ENCODE measurements at places on chromosomes 1 and 21.
A peak's percentile ranks its signal among the peaks of the same experiment; 100 is the strongest.

DNA sequence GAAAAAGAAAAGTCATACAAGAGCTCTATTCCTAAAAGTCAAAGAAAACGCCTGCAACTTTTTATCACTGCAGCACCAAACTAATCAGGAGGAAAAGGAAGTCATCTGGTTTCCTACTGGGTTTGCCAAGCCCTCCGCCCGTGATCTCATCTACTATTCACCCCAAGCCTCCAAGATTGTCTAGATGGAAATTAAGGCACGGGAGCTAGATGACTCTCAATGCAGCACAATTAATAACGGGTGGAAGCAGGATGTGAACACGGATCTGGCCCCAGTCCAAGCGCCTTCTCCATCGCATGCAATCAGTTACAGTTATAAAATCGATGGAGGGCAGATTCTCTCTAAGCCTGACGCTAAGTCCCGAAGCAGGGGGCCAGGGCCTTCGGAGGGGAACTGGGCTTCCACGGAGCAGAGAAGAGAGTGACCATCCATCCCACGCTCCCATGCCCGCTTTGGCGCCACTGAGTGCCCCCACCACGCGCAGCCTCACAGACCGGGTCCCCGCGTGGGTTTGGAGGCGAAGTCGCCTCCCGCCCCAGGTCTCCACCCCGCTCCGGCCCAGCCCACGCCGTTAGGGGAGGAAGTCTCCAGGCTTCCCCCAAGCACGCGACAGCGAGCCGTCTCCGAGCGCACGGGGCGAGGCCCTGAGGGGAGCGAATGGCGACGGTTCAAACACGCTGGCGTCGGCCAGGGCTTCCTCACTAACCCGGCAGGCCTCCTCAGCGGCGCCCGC lies 1.8 kb downstream of the HSF2BP start:
- peak; percentile 45 for DNase-seq

GRCh38 chr1:83901547-83902155 lies 97.3 kb downstream of the TTLL7 start:
- no peak for DNase-seq

DNA sequence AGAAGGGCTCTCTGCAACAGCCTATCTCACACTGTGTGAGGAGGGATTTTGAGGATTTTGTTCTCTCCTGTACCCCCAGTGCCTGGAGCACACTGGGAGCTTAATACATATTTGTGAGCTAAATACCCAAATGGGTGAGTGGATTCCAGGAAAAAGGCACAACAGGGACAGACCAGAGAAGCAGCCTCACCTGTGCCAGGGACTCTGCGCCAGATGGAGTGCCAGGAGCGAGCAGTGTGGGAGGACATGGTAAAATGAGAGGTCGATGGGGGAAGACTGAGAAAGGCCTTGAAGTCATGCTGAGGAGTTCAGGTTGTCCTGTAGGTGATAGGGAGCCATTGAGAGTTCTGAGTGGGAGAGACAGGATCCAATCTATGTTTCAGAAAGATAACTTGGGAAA lies 11.0 kb upstream of the KCNA2 start:
- DNase-seq, result no peak

- DNase-seq, result no peak
Measured at GRCh38 chr1:209425959-209426358, 157.6 kb upstream of the CAMK1G start.

Measured in suppressor macrophage treated with lipopolysaccharide for 1 hour (primary cell).